ENCODE measurements at places on chromosomes 16 and 17. TPM values are rescaled to one million over a fixed set of nuclear protein-coding genes. Genes with fewer than 3 reads are reported as not detected.

GRCh38 chr16:12546918-12547607 lies 256.6 kb downstream of the CPPED1 start:
- DNase-seq: no peak

LRRC37A2 gene
- 11.7 TPM for total RNA-seq

SPAG9 gene
- total RNA-seq: 116 TPM

GRCh38 chr17:72370819-72371218 lies 250.0 kb downstream of the SOX9 start:
- DNase-seq: no peak

ANKRD40CL gene
- total RNA-seq: not detected

SPATA22 gene
- 0.75 TPM for total RNA-seq

DNA sequence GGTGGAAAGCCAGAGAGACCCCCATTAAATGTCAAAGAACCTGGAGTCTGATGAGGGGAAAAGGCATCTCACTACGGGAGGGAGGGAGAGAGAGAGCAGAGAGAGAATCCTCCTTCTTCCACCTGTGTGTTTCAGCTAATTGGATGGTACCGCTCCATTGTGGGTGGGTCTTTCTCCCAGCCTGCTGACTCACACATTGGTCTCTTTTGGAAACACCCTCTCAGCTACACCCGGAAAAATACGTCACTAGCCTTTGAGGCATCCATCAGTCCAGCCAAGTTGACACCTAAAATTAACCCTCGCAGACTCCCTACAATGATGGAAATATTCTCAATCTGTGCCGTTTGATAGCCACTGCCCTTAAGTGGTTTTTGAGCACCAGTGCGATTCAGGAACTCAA lies 100.4 kb downstream of the ELAC2 start:
- no peak for DNase-seq

CD300E gene
- 6.5 TPM for total RNA-seq

DNA sequence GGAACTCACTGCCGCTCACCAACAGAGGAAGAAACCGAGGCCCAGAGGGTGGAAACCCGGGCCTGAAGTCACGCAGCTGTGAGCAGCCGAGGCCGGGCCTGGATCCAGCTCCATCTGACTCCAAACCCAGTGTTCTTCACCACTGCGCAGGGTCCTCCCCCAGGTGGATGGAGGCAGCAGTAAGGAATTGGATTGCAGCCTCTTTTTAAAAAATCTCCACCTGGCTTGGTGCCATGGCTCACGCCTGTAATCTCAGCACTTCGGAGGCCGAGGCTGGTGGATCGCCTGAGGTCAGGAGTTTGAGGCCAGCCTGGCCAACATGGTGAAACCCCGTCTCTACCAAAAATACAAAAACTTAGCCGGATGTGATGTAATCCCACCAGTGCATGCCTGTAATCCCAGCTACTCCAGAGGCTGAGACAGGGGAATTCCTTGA lies 177.2 kb downstream of the FOXL1 start:
- no peak for DNase-seq

DNA sequence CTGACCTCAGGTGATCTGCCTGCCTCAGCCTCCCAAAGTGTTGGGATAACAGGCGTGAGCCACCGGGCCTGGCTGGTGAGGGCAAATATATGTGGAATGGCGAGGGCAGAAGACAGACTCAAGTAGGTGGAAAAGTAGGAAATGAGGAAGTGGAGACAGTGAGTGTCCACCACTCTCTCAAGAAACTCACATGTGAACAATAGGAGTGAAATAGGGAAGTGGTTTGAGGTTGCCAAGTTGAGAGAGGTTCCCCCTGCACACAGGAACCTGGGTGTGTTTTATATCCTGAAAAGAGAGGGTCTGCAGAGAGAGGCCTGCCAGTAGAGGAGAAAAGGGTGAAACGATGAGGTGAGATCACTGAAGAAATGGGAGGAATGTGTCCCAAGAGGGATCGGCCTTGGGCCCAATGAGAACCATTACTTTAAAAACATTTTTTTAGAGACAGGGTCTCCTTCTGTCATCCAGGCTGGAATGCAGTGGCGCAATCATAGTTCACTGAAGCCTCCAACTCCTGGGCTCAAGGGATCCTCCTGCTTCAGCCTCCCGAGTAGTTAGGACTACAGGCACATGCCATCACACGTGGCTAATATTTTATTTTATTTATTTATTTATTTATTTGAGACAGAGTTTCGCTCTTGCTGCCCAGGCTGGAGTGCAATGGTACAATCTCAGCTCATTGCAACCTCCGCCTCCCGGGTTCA lies 17.1 kb upstream of the CORO1A start:
- DNase-seq: no peak

GRCh38 chr17:58352596-58353388 lies 791 bp upstream of the SUPT4H1 start:
- peak; percentile 68 for DNase-seq

DNA sequence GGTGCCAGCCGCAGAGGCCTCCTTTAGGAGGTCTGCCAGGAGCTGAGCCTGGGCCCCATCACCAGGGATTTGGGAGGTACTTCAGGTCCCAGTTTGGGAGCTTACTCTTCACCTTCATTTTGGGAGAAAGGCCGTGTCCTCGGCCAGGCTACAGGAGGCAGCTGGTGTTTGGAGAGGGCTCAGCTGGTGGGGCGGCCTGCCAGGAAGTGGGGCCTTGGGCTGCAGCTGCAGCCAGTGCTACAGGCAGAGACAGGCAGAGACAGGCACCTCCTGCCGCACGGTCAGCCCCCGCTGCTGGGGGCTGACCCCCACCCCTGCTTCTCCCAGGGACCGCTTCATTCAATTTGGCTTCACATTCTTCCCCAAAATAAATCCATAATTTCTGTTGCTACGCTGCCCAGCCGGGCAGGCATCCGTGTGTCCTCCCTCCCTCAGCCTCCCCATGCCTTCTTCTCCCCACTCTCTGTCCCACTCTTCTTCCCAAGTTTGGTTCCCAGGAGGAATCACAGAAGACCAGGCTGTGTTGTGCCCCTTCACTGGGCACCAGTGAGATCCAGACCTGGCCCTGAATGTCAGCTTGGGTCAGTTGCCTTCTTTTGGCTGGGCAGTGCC lies 6.1 kb downstream of the TMEM235 start:
- DNase-seq: peak; percentile 66

DNA sequence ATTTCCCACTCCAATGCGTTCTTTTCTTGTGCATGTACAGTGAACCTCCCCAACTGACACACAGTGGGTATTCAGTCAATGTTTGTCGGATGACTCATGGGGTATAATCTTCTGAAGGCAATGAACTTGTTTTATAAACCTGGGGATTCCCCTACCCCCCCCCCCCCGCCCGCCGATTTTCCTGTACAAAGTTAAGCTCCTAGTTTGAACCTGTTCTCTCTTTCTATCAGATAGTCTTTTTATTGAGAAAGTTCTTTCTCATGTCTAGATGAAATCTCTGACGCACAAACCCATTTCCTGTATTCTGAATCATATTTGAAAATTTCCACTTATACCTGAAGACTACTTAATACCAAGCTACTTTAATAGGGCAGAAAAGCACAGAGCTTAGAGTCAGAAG lies 338.3 kb downstream of the CA10 start:
- DNase-seq: no peak

HOXB4 gene
- total RNA-seq: 4.9 TPM

GRCh38 chr17:36593656-36594316 lies 2.1 kb downstream of the DHRS11 start:
- peak; percentile 27 for DNase-seq

RNU2-1 gene
- 7,693 TPM for total RNA-seq

GRCh38 chr16:53773150-53773846 lies 69.3 kb downstream of the FTO start:
- DNase-seq: no peak

DNA sequence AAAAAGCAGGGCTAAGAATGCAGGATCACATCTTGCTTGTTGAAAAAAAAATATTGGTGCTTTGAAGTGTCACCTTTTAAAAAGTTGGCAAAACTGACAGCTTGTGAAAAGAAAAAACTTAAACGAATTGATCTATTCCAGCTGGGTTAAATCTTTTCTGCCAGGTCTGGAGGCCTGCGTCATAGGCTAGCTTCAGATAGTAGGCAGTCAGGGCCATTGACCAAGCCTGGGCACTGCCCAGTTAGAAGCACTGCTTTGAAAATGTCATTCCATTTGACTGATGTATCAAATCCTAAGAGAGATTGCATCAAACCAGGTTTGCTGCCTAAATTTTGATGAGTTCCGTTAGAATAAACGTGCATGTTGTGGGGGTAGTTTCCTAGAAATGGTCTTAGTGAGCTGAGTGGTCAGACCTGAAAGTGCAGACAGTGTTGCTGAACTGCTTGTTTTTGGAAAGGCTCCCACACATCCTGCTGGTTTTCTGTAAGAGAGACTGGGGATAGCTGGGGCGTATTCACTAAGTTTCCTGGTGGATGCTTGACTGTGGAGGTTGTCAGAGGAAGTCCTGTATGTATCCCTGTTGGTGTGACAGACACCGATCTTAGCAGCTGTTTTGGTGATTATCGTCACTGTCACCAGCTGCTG lies 38.8 kb downstream of the NUP88 start:
- no peak for DNase-seq

SMCR8 gene
- total RNA-seq: 25.2 TPM

DNA sequence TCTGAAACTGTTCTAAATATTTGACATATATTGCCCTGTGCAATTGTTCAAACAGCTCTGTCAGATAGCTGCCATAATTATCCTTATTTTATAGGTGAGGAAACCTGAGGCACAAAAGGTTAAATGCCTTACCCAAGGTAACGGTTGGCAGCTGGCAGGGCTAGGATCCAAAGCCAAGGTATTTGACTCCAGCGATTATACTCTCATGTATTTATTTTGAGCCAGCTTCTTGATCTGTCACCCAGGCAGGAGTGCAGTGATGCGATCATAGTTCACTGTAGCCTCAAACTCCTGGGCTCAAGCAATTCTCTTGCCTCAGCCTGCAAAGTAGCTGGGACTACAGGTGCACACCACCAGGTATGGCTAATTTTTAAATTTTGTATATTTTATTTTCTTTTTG lies 7.2 kb downstream of the ENO3 start:
- no peak for DNase-seq

KIF18B gene
- 0.32 TPM for total RNA-seq

CES5A gene
- total RNA-seq: not detected

KRTAP9-2 gene
- total RNA-seq: not detected

ACSM3 gene
- 34.3 TPM for total RNA-seq

- no peak for DNase-seq
Measured at GRCh38 chr17:48584223-48584741, 5.8 kb downstream of the HOXB3 start.

GRCh38 chr16:12405089-12405488 lies 398.6 kb downstream of the CPPED1 start:
- no peak for DNase-seq

GRCh38 chr16:19696328-19696727 lies 21.7 kb downstream of the KNOP1 start:
- DNase-seq: peak; percentile 73

DNA sequence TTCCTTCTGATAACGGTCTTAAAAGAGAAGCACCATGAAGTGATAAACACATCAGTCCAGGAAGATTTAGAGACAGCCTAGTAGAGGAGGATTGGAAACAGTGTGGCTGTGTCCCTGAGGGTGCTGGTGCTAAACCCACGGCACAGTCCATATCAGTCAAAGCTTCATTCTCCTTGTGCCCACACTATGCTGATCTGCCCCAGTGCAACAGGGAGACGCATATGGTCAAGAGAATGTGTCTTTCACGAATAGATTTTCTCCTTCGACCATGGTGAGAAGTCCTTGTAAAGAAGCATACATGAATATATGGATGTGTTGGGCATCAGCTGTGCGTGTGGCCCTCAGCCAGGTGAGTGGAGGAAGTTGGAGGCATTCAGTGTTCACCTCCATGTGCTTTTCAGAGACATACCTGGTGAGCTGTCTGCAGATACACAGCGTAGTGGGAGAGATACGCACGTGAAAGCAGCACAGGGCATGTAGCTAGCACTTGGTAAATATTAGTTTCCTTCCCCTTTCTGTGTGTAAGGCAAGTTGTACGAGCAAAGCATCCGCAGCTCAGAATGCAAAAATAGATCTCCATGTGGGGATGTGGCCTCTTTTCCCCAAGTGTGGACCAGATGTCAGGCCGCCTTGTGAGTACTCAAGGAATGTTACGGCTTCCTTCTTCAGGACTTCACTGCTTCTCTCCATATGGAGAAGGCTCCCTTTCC lies 29.4 kb downstream of the HLF start:
- DNase-seq: no peak

DNA sequence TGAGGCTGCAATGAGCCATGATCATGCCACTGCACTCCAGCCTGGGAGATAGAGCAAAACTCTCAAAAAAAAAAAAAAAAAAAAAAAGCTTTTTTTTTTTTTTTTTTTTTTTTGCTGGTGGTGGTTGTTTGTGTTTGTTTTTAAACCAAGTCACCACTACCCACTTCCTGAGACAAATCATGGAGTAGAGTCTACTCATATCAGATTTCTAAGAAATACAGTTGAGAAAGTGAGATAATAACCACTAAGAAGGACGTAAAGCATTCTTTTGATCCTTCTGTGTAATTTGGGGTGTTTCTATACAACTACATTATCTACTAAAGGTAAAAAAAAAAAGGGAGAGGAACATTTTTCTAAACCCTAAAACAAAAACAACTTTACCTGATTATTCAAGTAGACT lies 38.0 kb downstream of the AXIN2 start:
- no peak for DNase-seq

GRCh38 chr16:17371299-17371698 lies 99.5 kb downstream of the XYLT1 start:
- no peak for DNase-seq

GRCh38 chr16:27849621-27850020 lies 213.9 kb downstream of the GSG1L start:
- peak; percentile 13 for DNase-seq

DNA sequence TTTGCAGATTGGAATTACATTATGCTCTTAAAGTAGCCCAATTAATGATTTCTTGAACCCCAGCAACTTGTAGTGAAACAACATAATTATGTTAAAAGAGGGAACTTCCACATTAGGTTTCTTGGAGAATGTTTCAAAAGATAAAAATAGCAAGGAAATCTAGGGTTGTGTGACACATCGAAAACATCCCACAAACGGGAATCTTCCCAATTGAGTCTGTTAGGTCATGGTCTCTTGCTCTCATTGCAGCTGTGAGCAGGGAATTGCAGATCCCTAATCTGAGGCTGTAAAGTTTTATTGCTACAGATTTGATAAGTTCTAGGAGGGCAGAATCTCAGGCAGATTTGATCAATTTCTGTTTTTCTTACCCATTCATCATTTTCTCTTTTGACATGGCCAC lies 6.7 kb upstream of the LPO start:
- no peak for DNase-seq

DNA sequence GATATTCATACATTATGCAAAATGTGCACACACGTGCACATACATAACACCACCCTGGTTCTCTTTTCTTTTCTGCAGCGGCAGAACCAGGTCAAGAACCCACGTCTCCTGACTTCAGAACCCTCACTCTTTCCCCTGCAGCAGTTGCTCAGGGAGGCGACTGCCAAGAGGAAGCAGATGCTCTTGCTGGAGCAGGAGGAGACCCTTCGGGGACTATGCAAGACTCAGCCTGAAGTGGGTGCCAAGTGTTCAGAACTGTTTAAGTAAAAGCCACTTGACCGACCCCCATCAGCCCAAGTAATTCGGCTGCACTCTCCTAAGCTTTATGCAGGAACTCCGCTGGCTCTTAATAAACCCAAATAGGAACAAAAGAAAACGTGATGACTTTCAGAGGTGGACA lies 193.8 kb downstream of the SLC39A11 start:
- DNase-seq: no peak

All from upper lobe of right lung (tissue), 1 donor.